ENCODE measurements at places on chromosomes 6 and 20.

- DNase-seq: no peak
Measured at GRCh38 chr6:105596284-105596755, 193.4 kb upstream of the PREP start.

DNA sequence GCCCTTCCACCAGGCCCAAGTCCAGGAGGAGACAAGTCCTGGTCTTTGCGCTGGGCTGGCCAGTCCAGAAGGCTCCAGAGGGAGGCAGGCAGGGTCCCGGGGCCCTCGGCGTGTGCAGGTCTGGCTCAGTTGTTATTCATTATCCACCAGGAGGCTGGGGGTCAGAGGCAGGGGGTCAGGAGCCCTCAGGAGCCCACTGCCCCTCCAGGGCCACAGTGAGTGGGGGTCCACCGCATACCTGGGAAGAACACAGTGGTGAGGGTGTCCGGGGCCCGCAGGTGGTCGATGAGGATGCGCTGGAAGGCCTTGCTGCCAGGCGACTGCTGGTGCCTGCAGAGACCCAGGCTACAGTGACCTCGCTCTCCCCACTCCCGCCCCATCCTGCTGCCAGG lies 4.4 kb upstream of the C20orf144 start:
- no peak for DNase-seq

GRCh38 chr20:38226553-38226952 lies 34.0 kb downstream of the KIAA1755 start:
- DNase-seq: no peak

- DNase-seq: no peak
Measured at GRCh38 chr20:18788021-18788420, 25.6 kb upstream of the SCP2D1 start.

DNA sequence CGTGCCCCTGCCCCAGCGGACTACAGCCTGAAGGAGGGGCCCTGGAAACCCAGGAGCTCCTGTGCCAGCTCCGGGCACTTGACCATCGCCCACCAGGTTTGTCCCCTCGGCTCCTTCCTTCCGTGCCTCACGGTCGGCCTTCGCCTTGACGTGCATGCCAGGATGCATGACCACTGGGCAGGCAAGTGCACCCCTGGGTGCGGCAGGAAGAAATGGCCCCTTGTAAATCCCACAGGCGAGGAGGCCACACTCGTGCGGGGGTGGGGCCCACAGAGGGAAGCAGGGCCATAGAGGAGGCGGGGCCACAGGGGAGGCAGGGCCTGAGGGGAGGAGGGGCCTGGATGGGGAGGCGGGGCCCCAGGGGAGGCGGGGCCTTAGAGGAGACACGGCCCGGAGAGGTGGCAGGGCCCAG lies 81.7 kb downstream of the YTHDF1 start:
- no peak for DNase-seq

- DNase-seq: no peak
Measured at GRCh38 chr6:31948753-31949413, 3.0 kb downstream of the CFB start.

- DNase-seq: no peak
Measured at GRCh38 chr20:63174309-63175037, 41.5 kb downstream of the YTHDF1 start.

- no peak for DNase-seq
Measured at GRCh38 chr6:153591159-153591558, 447.9 kb upstream of the OPRM1 start.

DNA sequence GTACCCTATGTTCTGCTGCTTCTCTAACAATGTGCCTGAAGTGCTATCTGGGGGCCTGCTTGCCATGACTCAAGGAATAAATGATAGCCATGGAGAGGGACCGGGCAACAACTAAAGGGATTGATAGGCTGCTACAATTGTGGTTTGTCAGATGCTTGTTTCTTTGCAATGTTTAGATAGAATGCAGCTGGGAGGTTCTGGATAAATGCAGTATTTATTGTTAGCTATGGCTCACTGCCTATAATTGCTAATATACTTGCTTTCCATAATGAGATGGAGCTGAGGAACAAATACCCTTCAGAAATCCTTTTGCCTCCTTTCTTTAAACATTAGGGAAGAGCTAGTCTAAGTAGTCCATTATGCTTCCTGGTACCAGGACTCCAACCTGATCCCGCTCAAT lies 575.2 kb upstream of the SYNCRIP start:
- DNase-seq: no peak

- no peak for DNase-seq
Measured at GRCh38 chr20:34534391-34535165, 18.4 kb downstream of the DYNLRB1 start.

GRCh38 chr6:89458704-89459103 lies 25.8 kb downstream of the ANKRD6 start:
- DNase-seq: no peak

GRCh38 chr6:144912474-144912873 lies 627.3 kb downstream of the UTRN start:
- no peak for DNase-seq

GRCh38 chr20:48404598-48404997 lies 423.2 kb downstream of the PREX1 start:
- DNase-seq: no peak

DNA sequence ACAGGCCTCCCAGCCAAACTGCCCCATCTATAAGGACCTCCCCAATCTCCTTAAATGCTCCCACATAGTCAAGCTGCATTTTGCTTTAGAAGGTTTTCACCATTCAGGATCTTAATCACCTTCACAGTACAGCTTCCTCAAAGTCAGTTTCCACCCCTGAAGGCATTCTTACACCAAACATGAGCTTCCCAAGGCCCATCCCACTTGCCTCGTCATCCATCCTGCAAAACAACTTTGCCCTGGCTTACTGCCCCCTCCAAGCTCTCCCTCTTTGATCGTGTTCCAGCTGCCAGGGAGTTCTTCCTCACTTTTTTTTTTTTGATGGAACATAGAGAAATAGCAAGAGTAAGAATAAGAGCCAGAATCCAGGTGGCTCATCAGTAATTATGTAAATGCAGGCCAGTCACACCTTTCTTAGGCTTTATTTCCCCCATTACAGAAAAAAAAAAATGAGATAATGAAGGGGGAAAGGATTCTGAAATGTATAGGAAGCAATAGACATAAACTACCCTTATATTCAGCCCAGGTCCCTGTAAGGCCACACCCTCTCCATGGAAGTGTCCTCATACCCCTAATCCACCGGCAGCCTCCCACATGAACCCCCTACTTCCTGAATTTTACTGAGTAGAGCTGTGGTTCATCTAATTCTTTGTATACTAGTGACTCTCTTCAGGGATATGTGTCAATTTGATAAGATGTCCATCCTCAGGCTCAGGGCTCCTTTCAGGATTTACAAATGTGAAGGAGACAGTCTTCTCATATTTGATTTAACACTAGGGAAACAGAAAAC lies 12.7 kb downstream of the TRIM27 start:
- no peak for DNase-seq

GRCh38 chr6:38658418-38659167 lies 18.9 kb upstream of the BTBD9 start:
- DNase-seq: no peak

DNA sequence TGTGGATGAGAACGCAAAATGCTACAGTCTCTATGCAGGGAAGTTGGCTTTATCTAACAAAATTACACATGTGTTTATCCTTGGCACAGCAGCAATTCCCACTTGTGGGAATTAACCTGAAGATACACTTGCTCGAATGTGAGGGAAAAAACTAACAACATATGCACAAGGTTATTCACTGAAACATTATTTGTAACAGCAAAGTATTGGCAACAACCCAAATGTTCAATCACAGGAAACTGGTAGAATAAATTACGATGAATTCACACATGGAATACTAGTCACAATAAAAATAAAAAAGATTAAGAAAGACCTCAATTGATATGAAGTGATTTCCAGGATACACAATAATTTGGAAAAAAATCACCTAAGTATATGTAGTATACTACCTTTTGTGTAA lies 68.1 kb upstream of the OGFRL1 start:
- no peak for DNase-seq

- DNase-seq: no peak
Measured at GRCh38 chr6:122790028-122790422, 967 bp downstream of the SMPDL3A start.

- no peak for DNase-seq
Measured at GRCh38 chr20:52704553-52704952, 267.6 kb upstream of the TSHZ2 start.

DNA sequence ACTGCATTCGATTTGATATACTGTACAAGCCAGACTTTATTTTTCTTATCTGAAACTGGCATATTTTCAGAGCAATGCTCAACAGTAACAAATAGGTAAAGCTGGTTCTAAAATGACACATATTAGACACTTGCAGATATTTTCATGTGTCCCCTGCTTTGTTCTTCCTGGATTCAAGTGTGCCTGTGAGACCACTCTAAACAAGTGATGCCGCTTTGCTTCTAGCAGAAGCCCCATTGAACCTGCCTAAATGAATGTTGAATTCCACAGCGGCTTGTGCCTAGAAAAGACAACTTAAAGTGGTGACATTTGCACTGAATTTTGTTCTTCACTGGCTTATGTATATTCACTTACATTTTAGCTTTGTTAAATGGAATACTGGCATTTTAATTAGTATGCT lies 115.7 kb downstream of the AKAP7 start:
- no peak for DNase-seq

DNA sequence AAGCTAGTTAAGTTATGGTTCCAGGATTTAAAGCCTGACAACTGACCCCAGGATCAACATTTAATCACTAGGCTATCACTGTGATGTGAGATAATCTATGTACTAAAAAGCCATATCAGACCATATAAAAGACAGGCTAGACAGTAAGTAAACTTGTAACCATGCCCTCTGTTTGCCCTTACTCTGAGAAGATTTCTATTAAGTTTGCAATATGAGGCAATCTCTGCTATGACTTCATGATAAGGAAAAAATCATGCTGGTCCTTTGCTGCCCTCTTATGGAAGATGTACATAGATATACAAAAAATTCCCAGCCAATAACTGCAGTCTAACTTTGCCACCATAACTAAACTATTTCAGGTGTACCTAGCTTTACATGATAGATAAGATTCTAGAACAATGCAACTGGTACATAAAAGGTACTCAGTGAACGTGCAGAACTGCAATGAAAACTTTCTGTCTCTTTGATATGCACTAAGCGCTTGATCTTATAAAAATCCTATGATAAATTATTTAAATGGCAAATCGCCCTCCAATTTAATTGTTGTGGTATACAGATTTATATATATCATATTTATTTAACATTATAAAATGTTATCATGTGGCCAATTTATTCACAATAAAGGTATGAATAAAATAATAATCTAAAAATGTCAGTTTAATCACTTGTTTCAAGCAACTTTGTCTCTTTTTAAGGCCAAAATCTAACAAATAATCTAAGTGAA lies 70.5 kb downstream of the FAM217A start:
- DNase-seq: no peak

DNA sequence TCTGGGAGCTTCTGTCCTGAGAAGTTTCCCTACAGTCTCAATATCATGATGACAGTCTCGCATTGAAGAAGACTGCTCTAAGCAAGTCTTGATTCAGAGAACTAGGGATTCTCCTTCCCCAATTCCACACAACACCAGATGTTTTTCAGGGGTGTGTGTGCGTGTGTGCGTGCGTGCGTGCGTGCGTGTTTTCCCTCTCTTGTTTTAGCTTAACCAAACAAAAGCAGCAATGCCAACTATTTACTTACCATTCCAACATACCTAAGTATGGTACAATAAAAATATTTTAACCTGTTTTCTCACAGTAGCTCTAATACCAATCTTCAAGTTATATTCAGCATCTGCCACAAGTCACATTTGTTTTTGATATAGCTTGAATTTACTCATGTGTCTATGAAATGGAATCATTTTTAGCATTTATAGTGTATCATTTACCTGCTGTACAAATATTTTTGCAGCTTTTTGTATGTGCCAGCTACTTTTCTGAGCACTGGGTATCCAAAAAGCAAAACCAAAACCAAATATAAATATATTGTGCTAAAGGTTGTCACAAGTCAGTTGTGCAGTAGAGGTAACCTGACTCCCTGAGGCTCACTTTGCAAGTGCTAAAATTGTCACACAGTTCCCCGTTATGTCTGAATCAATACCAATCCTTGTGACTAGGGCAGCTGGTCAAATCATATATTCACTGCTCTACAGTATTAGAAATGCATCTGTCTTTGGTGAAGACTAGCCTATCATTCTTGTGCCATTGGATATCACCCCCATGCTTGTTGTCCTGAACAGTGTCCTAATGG lies 21.7 kb upstream of the MYLIP start:
- no peak for DNase-seq

GRCh38 chr6:117409863-117410262 lies 15.9 kb downstream of the ROS1 start:
- DNase-seq: no peak

GRCh38 chr6:64250126-64250525 lies 614.5 kb downstream of the PHF3 start:
- DNase-seq: no peak

DNA sequence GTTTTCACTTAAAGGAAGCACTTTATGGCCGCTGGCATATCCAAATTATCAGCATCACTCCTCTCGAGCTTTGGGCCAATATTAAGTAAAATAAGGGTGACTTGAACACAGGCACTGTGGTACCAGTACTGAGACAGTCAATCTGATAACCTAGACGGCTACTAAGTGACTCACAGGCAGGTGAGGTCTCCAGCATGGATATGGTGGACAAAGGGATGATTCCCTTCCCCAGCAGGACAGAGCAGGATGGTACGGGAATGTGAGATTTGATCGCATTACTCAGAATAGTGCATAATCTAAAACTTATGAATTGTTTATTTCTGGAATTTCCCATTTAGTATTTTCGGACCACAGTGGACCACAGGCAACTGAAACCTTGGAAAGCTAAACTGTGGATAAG lies 55.7 kb downstream of the TNFRSF21 start:
- no peak for DNase-seq

GRCh38 chr20:11797156-11797555 lies 120.5 kb upstream of the BTBD3 start:
- DNase-seq: no peak

GRCh38 chr6:115770851-115771250 lies 289.8 kb downstream of the FRK start:
- DNase-seq: no peak

DNA sequence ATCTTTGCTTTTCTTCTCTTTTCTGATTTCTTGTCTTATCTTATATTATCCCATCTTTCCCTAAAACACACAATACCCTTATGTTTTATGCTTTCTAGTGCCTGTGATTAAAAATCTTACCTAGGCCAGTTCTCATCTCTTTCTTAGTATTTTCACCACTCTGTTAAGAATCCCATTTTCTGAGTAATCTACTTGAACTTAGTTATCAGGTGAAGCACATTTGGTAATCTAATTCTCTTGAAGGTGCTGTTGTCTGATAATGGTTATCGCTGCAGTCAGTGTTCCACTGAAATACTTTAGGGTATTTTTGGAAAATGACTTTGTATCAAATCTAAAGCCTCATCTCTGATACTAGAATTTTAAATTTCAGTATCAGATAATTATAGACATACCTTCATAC lies 192.5 kb upstream of the MAN1A1 start:
- DNase-seq: no peak

Measured in NCI-H1930 (cell line).